NCI-H510A treated with DMSO at 0.1 percent for 48 hours (cell line): ENCODE measurements at places on chromosomes 13 and 19.
A peak's percentile ranks its signal among the peaks of the same experiment; 100 is the strongest.

GRCh38 chr19:50203281-50204080 is at the start of gene MYH14:
Gene MYH14 (plus strand): TSS chr19:50203622. CDS start chr19:50210366, 6,744 bp downstream.
- DNase-seq: peak; percentile 97

- no peak for DNase-seq
Observed at GRCh38 chr19:29666578-29667386, 1.5 kb downstream of the PLEKHF1 start.

DNA sequence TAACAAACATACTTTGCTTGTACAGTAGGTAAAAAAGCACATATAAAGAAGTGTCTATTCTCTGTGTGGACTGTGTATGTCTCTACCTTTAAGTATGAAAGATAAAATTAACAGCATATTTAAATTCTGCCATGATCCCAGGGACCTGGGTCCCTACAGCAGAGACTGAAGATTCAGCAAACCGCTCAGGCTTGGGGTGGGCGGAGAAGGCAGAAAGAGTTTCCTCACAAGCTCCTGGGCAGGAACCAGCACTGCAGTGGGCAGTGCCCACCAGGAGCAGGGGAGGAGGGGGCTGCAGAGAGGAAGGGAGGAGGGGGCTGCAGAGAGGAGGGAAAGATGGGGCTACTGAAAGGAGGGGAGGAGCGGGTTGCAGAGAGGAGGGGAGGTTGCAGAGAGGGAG is 44.6 kb upstream of the GRTP1 start:
- DNase-seq: no peak

- no peak for DNase-seq
Observed at GRCh38 chr19:44726465-44726864, 22.0 kb upstream of the BCL3 start.

DNA sequence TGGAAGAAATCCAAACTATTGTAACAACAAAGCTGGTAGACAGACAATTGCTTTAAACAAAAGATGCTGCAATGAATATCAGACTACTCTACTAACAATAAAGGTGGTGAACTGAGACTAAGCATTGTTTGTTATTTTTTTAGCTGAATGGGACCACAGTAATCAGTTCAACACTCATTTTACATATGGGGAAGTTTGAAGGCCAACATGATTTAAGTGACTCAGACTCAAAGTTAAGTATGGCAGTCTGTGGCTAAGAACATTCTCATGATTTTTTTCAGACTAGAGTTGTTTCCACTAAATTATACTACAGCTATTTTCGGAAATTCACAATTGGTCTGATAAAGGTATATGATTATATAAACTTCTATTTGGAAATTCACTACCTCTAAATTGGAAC is 10.4 kb downstream of the EXOSC8 start:
- DNase-seq: no peak

- no peak for DNase-seq
Observed at GRCh38 chr13:68174893-68175292, 944.8 kb upstream of the PCDH9 start.

DNA sequence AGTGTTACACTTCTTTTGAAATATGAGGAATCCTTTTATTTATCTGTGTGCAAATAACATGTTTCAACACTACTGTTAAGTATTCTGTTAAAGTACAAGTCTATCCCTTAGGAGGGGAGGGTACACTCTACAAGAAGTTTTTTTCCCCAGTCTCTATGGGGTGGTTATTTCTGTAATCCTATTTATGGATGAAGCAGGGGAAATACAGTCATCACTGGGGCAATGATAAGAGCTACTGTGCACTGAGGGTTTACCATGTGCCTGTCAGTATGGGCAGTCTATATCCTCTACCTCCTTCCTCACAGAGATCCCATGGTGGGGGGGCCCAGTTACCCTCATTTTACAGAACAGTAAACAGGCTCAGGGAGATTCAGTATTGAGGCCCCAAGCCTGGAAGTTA is 16.6 kb upstream of the TRIM13 start:
- DNase-seq: no peak

GRCh38 chr13:88063741-88064140 is 392.6 kb downstream of the SLITRK5 start:
- no peak for DNase-seq

- no peak for DNase-seq
Observed at GRCh38 chr19:50505856-50506611, 5.0 kb downstream of the JOSD2 start.

DNA sequence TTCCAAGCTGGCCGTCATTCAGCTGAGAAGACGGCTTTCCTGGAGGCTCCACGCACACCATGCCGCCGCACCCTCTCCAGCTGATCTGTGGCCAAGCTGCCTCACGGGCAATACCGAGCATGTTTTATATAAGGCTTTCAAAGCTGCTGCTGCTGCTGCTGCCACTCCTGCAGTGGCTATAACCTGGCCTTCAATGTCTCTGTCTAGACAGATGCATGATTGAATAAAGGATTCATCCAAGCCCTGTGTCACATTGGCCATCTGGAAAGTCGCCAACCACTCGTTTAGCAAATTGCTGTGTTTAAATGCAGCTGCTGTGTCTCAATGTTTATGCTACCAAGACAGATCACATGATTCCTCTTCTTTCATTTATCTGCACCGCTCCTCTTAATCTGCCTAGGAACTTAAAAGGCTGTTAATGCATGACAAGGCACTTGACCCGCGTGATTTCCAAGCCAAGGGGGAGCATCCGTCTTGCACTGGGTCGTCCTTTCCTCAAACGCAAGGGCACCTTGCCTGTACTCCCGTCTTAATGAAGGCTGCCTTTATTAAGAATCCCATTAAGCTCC is 114.3 kb downstream of the TEX26 start:
- peak; percentile 85 for DNase-seq

- DNase-seq: no peak
Observed at GRCh38 chr13:29957320-29957719, 106.9 kb upstream of the UBL3 start.

DNA sequence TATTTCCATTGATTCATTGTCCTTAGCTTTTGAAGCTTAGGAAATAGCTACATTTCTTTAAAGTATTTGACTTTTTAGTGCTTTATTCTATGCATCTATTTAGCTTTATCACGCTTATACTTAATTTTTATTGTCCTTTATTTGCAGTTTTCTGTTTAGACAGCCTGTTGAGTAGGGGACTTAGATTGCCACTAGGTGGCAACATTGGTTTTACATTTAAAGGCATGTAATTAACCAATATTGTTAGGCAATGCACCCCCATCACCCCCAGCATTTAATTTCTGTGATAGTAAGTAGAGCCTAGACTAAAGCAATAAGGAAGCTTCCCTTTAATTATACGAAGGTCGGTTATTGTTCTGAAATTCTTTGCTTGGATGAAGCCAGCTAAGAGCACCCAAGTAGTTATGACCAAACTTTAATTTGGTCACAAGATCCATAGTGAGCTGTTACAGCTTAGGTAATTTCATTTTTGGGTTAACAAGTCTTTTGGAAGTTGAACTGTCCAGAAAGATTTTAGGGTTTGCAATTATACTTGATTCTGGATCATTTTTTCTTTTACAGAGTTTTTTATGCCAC is 36.5 kb downstream of the B3GLCT start:
- peak; percentile 30 for DNase-seq

- no peak for DNase-seq
Observed at GRCh38 chr13:93183302-93183701, 43.3 kb upstream of the GPC6 start.

DNA sequence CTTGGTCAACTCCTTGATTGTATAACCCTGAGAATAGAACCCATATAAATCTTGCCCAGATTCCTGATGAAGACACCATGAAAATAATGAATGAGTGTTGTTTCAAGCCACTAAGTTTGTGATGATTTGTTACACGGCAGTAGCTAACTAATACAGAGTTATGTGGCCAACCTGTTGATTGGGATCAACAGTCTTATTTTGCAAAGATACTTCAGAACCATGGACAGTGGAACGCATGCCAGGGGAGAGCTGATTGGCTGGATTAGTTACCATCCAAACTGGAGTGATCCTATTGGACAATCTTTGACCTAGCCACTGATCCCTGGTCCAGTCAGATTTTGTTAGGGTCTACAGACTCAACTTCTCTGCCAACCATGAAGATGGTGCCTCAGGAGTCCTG is 26.6 kb downstream of the CD70 start:
- DNase-seq: no peak
